H7 (cell line): ENCODE measurements at places on chromosomes 16 and 17.

- no peak for DNase-seq
These were observed 2.1 kb downstream of the KRT10 start for GRCh38 chr17:40820228-40820838.

DNA sequence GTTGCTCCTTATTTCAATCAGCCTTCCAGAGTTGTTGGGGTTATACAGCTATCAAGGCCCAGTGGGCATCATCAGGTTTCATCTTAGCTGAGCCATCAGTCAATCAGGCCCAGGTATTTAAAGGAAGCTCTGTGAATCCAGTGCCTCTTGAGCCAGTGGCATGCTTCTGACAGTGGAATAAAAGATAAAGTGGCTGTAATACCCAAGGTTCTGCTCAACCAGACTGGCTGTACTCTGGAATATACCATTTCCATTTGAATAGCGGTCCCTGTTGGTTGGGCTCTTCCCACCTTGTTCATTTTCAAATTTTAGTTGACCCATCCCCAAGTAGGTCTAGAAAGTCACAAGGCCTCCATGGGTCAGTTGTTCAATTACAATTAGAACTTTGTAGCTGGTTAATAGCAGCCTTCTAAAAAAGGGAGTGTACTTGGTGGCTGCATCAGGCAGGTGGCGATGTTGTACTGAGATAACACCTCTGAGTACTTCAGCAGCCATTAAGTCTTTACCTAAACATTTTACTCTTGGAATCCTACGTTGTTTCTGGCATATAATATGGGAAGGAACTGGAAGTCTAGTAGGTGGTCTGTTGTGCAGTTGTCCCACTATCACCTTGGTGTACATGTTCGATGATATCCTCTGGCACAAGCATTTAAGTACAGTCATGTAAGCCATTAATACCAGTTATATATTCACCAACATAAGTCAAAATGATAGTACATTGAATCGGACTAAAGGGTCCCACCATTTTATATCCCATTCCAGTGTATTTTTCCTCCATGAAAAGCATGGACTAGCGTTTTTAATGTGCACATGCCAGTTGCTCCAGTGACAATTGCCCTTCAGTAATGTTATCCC lies 294.1 kb downstream of the BCAS3 start:
- DNase-seq = peak; percentile 51

GRCh38 chr17:40110026-40110845 lies 9.8 kb upstream of the NR1D1 start:
- DNase-seq = peak; percentile 63

- DNase-seq = no peak
These were observed 16.3 kb downstream of the SLC47A1 start for GRCh38 chr17:19549746-19550623.

GRCh38 chr16:50437769-50438437 lies 69.1 kb upstream of the BRD7 start:
- DNase-seq = no peak

GRCh38 chr17:6558276-6558675 lies 1.9 kb upstream of the PITPNM3 start:
- no peak for DNase-seq

DNA sequence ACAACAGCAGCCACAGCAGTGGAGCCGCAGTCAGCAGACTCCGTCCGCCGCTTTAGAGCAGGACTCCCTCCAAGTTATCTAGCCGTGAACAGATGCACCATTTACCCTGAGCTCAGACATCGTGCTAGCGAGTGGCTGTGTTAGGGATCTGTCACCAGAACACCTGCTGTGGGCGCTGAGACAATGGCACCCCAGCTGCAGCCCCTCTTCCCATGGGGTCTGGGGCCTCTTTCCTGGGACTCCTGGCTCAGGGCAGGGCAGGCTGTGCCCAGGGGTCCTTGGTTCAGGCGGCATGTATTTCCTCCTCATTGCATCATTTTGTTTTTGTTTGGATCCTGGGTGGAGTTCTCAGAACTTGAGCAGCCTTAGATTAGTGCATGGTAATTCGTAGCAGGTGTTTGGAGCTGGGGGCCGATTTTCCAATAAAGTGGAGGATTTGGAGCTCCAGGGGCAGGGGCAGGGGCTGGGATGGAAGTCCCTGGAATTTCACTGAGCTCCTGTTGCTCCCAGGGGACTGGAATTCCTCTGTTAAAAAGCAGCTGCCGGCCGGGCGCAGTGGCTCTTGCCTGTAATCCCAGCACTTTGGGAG lies 23.4 kb downstream of the NMRAL1 start:
- DNase-seq = no peak

DNA sequence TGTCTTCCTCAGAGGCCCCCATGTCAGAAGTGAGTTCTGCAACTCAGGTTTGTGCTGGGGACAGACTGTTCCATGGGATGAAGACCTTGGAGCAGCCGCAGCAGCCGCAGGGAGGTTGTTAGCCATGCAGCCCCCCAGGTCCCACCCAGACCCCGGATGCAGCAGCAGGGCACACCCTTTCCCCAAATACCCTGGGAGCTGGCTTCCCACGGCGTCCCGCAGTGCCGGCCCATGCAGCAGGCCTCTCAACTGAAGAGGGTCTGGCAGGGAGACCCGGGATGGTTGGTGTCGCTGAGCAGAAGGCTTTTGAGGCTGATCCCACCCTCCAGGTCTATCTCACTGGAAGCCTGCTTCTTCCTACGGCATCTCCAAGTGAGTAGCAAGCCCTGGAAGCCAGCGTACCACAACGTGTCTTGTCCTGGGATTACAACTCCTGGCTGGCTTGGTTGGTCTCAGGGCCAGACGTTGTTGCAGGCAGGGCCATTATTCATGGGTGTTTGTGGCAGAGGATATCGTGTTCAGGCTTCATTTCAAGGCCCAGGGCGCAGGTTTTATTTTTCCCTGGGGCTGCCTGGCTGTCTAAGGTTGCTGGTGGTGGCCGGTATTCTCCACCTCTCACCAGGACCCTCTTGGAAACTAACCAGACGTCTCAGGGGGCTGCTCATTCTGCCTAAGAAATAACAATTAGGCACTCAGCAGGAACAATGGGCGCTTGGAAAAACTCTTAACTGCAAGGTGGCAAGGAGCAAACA lies 223.2 kb downstream of the C16orf95 start:
- DNase-seq = no peak

DNA sequence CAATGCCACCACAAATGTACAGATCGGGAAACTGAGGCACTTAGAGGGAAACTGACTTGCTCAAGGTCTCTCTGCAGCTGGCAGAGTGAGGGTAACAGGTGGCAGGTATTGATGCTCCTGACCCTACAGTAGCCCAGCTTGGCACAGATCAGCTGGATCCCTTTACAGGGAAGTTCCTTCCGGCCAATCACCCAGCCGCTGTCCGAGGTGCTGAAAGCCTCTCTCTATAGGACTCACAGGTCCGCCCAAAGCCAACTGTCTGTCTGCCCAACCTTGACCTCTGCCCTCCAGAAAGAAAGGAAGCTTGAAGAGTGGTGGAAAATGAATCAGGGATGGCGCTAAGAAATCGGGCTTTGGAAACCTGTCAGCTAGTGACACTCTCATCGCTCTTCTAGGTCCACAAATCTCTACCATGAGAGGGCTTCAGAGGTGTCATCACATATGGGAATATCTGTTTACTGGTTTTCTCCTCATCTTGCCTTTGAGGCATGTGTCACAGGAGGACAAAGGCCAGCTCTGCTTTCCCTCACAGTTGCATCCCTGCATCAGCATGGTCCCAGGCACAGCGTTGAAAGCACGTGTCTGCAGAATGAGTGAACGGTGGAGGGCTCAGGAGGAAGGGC lies 246.2 kb downstream of the KATNIP start:
- DNase-seq = peak; percentile 79

- peak; percentile 39 for DNase-seq
These were observed 3.3 kb upstream of the CSNK2A2 start for GRCh38 chr16:58201163-58201562.

- no peak for DNase-seq
These were observed 4.1 kb upstream of the SPG7 start for GRCh38 chr16:89504091-89504490.

DNA sequence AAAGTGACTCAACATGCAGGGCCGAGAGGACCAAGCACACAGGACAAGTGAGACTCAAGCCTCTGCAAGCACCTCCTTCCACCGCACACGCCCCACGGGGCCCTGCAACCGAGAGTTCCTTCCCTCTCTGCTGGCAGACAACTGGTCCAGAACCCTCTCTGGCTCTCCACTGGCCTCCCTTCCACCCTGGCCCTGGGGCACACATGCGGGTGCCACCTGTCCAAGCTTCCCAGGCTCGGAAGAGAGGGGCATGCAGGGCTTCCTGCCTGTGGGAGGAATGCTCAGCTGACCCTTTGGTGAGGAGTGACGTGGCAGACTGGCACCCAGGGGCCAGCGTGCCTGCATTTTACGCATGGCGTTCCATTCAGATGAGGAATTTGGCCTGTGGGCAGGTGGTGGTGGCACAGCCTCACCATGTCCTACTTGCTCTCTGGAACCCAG lies 59.8 kb downstream of the PIPOX start:
- no peak for DNase-seq

GRCh38 chr17:68634345-68634876 lies 33.2 kb upstream of the FAM20A start:
- DNase-seq = no peak

- DNase-seq = no peak
These were observed 118.7 kb downstream of the MRM1 start for GRCh38 chr17:36720131-36720530.

- no peak for DNase-seq
These were observed 81.4 kb downstream of the CNGB1 start for GRCh38 chr16:57889522-57889921.

GRCh38 chr16:56994311-56994710 lies 5.0 kb downstream of the NLRC5 start:
- DNase-seq = peak; percentile 8

GRCh38 chr17:20228860-20229259 lies 219.7 kb downstream of the SPECC1 start:
- no peak for DNase-seq

- DNase-seq = no peak
These were observed 536.9 kb upstream of the CDH11 start for GRCh38 chr16:65658787-65659220.

DNA sequence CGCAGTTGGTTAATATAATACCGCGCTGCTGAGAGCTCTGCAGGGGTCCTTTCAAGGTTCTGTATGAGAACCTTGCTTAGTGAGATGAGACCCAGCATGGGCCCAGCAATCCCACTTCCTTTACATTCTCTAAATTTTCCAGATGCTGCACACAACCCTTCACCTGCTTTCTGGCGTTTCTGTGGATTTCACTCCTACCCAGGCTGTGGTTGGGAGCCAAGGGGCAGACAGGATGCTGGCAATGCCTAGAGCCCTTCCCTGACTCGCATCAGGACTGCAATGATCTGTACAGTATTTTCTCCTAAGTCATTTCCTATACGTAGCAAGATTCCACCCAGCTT lies 10.1 kb upstream of the PIPOX start:
- no peak for DNase-seq

- no peak for DNase-seq
These were observed 24.7 kb upstream of the PSMD7 start for GRCh38 chr16:74271872-74272271.

DNA sequence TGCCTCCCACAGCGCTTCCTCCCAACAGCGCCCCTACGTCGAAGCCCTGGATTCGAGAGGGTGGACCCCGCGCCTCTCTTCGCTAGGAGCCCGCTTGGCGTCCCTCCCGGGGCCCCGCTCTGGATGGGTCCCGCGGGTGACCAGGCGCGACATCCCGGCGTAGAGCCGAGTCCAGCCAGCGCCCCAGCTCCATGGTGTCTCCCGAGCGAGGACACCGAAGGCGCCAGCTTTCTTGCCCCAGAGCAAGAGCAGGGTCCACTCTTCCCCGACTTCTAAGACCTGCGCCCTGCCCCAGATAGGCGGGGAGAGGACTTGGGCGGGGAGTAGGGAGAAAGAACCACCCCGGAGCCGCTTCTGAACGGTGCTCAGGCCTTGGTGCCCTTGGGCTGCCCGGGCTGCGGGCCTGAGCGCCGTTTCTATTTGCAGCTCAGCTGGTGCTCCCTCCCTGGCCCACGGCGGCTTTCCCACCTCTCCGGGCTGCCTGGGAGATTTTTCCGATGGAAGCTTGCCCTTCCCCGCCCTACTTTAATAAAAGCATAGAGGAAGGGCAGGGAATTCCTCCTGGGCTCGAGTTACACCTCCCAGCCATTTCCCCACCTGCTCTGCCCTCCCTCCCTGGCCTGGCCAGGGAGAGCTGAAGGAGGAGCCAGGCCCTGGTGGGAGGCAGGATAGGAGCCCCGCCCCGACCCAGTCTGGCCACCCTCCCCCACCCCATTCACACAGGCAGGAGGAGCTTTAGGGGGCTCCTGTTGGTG lies 1.8 kb downstream of the MMP15 start:
- DNase-seq = peak; percentile 97

- no peak for DNase-seq
These were observed 21.8 kb upstream of the GNG13 start for GRCh38 chr16:822174-822908.

DNA sequence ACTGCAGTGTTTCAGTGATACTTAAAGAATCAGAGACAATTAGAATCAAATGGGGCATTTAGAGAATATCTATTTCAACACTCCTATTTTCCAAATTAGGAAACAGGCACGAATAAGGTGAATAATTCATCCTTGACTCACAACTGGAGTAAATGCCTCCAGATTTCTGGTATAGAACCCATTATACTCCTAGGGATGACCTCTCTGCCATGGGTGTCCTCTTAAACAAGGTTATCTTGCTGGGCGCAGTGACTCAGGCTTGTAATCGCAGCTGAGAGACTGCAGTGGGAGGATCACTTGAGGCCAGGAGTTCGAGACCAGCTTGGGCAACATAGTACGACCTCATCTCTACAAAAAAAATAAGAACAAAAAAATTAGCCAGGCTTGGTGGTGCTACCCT lies 139.8 kb upstream of the ELAC2 start:
- no peak for DNase-seq

DNA sequence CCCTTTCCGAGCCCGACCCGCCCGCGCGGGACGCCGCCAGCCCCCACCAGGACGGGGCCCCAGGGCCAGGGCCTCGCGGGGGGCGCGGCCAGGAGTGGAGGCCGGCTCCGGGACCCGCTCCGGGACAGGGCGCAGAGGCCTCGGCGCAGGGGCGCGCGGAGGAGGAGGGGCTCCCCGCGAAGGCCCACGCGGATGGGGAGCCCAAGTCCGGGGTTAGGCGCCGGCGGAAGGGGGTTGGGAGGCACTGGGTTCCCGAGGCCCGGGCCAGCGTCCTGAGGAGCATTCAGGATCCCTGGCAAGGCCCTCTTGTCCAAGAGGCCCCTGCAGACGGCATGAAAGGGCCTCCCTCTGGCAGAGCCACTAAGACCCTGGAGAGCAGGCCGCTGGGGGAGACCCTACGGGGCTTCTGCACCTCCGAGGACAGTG lies 57.8 kb upstream of the CIBAR2 start:
- peak; percentile 85 for DNase-seq

DNA sequence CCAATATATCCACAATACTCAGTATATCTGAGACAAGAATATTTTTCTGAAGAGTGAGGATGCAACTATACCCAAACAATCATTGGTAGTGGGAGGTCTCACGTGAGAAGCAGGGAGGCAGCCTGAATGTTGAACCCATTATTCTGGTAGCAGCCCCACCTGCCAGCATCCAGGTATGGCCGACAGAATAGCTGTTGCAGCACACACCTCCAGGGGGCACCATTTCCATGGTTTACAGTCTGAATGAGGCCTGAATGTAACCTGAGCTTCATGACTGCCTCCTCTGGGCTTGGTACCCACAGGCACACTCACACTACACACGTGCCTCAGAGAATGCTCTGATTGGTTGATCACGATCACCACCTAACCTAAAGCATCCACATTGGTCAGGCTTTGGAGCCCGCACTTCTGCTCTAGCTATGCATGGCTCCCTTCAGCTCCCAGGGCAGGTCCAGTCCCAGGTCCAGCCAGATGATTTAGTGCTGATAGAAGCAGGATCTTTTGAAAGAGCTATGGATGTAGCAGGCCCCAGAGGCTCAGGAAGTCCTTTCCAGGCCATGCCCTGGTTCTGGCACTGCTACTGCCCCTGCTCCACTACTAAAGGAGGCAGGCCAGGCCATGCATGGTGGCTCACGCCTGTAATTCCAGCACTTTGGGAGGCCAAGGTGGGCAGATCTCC lies 11.0 kb upstream of the CBFB start:
- DNase-seq = peak; percentile 92
